ENCODE measurements at places on chromosomes 2 and 18.

DNA sequence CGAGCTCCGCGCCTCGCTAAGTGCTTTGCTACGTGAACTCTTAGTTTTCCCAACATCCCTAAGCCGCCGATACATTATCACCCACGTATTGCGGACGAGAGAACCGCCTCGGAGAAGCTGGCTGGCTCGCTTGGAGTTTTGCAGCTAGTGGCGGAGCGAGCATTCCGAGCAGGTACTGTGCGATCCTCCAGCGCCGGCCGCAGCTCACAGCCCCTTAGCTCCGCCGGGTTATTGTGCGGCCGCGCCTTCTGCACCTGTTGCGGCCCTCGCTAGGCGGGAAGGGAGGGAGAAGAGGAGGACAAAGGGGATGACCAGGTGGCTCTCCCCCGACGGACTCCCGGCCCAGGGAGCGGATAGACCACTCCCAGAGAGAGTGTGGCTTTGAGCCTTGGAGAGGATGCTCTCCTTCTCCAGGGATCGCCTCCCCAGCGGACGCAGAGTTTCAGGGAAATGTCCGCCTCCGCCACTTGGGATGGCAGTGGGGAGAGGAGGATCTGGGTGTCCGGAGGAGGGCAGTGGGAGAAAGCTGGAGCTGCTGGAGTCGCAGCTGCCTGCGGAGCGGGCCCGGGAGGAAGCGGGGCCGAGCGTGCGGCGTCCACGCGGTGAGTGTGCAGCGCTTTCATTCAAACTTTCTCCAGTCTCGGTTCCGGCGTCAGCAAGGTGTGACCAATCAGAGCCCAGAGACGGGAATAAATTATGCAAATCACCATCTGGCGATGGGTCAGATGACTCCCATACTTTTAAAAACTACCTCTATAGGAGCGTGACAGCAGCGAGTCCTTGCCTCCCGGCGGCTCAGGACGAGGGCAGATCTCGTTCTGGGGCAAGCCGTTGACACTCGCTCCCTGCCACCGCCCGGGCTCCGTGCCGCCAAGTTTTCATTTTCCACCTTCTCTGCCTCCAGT lies at the start of gene LIPG:
TSS of gene LIPG (plus strand) at position 769 of the 905 bp plus-strand sequence. CDS start 252 bp downstream, outside the sequence.
- DNase-seq, result peak; percentile 37

GRCh38 chr2:96146881-96147592 lies 1.8 kb upstream of the DUSP2 start:
- DNase-seq, result no peak

- no peak for DNase-seq
Measured at GRCh38 chr2:3062476-3063260, 314.9 kb downstream of the EIPR1 start.

DNA sequence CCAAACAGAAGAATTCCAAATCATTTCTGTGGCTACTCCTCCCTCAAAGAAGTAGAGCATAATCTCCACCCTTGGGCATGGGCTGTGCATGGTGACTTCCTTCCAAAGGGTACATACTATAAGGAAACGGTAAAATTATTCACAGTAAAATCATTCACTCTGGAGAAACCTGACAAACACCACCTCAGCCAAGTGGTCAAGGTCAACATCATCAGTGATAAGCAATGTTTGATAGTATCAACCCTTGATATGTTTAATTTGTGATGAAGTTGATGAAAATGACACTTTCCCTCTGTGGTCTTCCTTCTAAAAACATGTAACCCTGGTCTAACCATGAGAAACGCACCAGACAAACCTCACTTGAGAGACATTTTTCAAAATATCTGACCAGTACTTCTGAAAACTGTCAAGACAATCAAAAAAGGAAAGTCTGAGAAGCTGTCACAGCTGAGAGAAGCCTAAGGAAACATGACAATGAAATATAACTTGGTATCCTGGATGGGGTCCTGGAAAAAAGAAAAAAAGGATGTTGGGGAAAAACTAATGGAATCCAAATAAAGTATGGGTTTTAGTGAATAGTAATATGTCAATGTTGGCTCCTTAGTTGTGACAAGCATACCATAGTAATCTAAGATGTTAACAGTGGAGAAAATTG lies 9.4 kb upstream of the TXNDC2 start:
- no peak for DNase-seq

GRCh38 chr2:102285368-102285767 lies 26.0 kb upstream of the IL1RL1 start:
- no peak for DNase-seq

DNA sequence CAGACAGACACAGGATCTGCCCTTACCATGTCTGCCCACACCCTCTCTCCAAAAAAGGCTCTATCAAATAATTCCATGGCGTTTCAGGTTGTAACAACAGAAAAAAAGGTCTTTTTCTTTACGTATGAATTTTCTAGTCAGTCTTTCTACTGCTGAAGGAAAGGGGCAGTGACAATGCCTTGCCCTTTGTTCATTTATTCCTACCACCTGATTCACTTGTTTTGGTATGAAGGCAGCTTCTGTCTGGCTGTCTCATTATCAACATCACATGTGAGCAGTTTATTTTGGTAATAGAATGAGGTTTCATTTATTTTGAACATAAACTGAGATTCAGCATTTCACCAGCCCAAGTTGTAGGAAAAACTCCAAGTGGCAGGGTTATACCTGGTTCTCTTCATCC lies 94.3 kb upstream of the KLF7 start:
- DNase-seq, result no peak

GRCh38 chr2:184577056-184577455 lies 21.3 kb upstream of the ZNF804A start:
- DNase-seq, result no peak

DNA sequence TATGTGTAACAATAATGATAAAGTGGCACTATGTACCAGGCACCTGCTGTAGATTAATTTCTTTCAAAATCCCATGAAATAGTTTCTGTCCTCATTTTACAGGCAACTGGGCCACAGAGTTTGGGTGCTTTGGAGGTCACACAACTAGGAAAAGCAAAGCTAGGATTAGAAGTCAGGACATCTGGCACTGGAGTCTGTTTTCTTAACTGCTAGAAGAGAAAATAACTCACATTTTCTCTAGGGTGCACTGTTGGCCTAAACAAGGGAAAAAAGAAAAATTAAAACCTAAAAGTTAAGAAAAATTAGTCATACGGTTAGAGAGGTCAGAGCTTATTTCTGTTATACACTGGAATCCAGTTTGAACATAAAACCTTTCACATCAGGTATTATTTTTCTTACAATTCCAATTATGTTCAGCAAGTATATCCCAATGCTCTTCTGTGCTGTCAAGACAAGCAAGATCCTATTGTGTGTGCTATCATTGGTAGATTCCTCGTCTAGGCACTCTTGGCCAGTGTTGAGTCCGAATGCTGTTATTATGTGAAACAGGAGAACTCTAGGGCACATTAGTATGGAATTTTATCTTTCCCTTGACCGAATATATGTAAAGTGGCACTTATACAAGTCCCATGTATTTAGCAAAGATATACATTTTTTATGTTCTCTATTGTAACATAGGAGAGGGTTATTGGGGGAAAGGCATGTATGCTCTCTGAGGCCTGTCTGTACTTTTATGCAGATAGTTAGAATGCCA lies 1.5 kb upstream of the OSGEPL1 start:
- DNase-seq, result no peak

DNA sequence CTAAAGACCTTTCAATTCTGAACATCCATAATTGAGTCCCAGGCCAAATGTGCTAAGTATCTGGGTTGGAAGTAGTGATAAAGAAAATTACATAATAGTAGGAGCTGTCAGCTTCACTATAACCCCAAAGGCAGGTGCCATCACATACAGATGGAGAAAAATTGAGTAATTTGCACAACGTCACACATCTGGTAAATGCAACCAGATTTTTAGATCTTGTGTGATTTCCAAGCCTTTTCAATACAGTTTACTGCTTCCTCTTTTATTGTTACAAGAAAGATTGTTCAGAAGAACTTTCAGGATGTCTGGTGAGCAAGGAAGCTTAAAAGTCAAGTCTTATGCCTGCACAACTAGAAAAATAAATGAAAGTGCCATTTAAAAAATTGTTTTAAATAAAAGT lies 62.3 kb downstream of the UBE2E3 start:
- DNase-seq, result no peak

DNA sequence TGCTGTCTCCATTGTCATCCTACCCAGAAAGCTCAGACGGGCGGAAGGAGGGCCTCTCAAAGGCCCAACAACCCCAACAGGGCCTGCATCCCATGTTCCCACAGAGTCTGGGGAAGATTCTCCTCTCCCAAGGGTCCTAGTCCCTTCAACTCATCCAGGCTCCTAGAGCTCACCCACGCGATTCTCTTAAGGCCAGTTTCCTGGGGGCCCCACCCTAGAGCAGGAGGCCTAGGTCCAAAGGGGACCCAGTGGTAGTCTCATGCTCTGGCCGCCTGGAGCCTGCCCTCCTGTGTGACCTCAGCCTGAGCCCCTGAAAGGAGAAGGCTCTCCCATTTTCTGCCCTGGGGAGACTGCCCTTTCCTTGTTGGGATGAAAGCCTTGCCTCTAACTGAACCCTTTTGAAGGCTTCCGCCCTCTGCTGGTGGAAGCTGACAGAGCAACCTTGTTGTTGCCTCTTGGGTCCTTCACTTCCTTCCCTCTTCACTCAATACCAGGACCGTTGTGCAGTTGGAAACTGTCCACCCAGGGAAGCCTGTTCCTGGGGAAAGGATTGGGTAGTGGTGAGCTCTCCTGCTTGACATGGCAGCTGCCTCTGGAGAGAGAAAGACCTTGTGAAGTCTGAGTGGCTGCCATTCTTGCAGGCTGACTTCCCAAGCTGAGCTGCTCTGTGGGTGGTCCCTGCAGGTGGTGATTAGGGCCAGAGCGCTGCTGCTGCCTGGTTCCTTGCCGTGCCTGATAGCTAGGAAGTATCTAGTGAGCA lies 86.0 kb upstream of the ALPP start:
- peak; percentile 47 for DNase-seq

DNA sequence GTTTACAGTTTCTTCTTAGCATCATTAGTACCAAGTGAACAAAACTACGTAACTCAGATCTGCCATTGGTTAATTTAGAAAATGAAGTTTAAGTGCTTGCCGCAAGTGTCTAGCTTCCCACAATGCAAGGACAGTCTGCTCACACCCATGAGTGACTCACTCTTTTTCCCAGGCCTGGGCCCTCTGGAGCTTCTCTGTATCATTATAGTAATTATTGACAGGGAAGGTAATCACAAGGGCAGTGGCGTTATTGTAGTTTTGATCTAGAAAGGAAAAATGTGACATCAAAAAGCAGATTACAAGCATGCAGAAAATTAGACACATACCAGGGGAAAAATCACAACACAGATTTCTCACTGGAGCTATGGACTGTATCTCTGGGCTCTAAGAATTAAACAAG lies 38.5 kb downstream of the NPC1 start:
- DNase-seq, result no peak

- DNase-seq, result no peak
Measured at GRCh38 chr18:62033207-62033606, 140.4 kb upstream of the RNF152 start.

DNA sequence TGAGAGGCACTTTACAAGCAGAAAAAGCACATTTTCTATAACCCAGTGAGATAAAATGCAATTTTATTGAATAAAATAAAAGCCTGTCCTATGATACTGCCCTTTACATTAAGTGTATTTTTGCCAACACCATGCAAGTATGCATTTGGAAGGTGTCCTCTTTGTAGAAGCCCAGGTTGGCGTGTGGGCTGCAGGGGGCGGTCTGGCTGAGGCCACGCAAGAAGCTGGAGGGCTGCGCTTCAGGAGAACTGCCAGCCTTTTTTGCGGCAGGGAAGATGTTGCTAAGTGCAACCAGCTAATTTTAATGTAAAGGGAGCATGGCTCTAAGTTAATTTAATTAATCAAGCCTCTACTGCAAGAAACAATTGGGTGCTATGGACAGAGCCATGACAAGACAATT lies 562.8 kb upstream of the SALL3 start:
- no peak for DNase-seq

GRCh38 chr18:56003720-56004088 lies 415.7 kb upstream of the TCF4 start:
- no peak for DNase-seq

- DNase-seq, result no peak
Measured at GRCh38 chr2:48148841-48149430, 242.6 kb upstream of the FBXO11 start.

GRCh38 chr18:44683556-44683955 lies 2.9 kb downstream of the SETBP1 start:
- DNase-seq, result no peak

- DNase-seq, result no peak
Measured at GRCh38 chr18:11993264-11993916, 12.1 kb downstream of the IMPA2 start.

GRCh38 chr2:1744446-1745170 lies at the start of gene PXDN:
PXDN (minus strand) TSS chr2:1744515; CDS start chr2:1744455, 60 bp downstream.
- DNase-seq, result peak; percentile 55

DNA sequence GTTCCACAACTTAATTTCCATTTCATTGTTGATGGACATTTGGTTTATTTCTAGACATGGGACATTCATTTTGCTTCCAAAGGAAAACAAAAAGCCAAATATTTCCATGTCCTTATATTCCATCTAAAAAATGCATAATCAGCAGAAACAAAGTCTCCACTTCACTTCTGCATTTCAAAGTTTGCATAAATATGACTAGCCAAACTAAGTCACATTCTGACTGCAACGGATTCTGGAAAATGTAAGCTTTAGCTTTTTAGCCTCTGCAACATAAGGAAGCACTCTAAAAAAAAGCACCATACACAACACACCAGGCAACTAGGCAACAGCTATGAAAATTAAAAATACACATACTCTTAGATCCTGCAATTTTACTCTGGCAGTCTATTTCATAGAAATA lies 135.3 kb downstream of the ETAA1 start:
- no peak for DNase-seq

- no peak for DNase-seq
Measured at GRCh38 chr2:98915751-98916358, 20.2 kb downstream of the CRACDL start.

DNA sequence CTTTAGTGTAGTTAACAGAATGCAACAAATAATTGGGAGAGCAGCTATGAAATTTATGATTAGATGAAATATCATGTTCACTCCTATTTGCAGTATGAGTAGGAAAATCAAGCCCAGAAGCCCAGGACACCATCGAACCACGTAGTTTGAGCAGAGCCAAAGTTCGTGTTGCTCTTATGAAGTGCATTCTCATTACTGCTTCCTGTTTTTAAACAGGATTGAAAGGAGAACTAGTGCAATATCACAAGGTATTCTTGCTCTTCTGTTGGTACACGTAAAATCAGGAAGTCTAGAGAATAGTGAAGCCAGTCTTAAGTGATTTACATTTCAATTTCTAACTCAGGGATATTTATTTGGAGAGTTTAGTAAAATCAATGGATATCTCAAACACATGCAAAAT lies 21.1 kb downstream of the ARHGAP15 start:
- DNase-seq, result no peak

- DNase-seq, result no peak
Measured at GRCh38 chr2:47868611-47869352, 37.5 kb downstream of the FBXO11 start.

DNA sequence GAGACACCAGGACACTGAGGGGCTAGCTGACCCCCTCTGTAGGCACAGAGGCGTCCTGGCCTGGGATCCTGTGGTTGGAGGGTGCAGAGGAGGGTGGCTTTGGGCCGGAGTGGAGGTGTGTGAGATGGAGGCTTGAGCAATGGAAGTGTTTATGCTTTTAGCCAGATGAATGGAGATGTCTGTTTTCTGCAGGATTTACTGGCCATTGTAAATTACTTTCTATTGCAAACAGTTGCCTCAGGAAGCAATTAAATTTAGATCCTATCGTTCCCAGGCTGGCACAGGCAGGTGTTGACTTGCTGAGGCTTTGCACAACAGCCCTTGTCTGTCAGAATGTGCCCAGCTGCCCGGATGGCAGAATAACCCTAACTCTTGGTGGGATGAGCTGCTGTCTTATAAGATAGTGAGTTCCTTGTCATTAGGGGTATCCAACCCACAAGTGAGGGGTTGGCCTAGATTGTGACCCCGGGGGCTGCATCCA lies 1.8 kb upstream of the ARID5A start:
- DNase-seq, result no peak

- peak; percentile 50 for DNase-seq
Measured at GRCh38 chr2:218885981-218886947, 5.6 kb downstream of the WNT10A start.
